Activated CD8-positive, alpha-beta T cell treated with anti-CD3 and anti-CD28 coated beads, Interleukin-2, amount 10 ng/mL, durations not matched to agents 7 days and 5 days (primary cell): ENCODE measurements at places on chromosomes 6 and 20. TPM values are rescaled to one million over a fixed set of nuclear protein-coding genes. Genes with fewer than 3 reads are reported as not detected.

Gene BMP5
- not detected for total RNA-seq

DNA sequence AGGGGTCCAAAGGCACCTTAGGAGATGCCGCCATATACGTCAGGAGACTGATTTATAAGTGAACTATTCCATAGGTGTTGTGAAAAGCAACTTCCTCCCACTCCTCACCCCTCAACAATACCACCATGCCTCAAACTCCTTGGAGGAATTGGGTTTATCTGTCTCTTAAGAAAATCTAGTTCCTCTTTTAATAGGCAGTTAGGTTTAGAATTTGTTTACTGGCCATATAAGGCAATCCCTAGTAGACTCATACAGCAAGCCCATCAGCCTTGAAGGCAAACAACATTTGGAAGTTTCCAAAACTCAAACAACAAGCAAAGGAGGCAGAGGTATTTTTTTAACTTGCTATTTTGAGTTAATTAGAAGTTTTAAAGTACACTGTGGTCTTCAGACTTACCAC, 66.1 kb downstream of the PRND start:
- no peak for DNase-seq

DNA sequence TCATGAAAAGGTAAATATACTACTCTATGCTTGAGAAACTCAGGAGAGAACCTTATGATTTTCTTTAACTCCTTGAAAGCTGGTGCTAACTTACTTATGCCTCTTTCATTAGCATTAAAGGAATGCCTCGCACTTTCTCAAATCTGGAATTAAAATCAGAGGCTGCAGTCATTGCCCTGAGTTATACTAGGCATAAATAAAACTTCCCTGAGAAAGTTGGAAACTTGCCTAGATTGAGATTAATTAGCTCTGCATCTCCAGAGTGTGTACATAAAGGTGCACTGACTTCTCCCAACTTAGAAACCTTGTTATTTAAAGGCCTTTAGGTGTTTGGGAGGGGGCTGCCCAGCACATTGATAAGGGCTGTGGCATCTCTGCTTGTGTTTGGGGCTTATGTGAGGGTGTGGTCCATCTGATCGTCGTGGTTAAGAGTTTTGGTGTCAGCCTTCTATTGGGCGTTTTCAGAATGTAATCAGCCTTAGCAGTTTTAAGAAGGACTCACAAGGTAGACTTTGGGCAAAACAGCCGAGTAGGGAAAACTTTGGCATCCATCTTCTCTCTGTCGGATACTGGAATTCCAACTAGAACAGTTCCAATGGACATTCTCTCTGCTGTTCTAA, 32.1 kb upstream of the CCN6 start:
- no peak for DNase-seq

DNA sequence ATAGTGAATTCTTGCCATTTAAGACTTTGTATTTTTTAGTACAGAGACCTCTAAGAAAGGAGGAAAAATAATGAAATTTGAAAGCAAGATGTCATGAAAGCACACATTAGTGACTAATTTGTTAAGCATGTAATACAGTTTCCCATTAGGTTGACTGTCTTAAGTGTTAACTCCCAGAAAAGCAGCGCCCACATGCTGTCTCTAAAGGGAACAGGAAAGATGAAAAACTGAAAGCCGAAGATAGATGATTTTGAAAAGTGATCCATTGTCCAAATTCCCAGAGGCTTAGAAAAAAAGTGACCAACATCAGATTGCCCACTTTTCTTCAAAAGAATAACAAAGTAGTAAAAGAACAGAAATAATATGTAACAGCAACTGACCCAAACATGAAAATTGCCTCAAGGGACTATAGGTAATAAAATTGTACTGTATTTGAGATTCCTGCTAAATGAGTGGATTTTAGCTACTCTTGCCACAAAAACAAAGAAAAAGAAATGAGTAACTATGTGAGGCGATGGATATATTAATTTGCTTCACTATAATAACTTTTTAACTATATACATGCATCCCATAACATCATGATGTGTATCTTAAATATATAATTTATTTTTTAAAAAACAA, 83.2 kb upstream of the OGFRL1 start:
- DNase-seq, result no peak

Gene LINC00237
- total RNA-seq, result not detected

- DNase-seq, result no peak
Observed at GRCh38 chr6:134521116-134521501, 203.2 kb upstream of the SGK1 start.

GRCh38 chr20:20327746-20328145, 40.2 kb upstream of the INSM1 start:
- no peak for DNase-seq

- no peak for DNase-seq
Observed at GRCh38 chr6:149319422-149319821, 1.9 kb downstream of the TAB2 start.

GRCh38 chr6:52392944-52393343, 27.2 kb upstream of the EFHC1 start:
- no peak for DNase-seq

Gene PXDC1
- total RNA-seq, result not detected

- no peak for DNase-seq
Observed at GRCh38 chr20:12591949-12592470, 416.8 kb upstream of the SPTLC3 start.

DNA sequence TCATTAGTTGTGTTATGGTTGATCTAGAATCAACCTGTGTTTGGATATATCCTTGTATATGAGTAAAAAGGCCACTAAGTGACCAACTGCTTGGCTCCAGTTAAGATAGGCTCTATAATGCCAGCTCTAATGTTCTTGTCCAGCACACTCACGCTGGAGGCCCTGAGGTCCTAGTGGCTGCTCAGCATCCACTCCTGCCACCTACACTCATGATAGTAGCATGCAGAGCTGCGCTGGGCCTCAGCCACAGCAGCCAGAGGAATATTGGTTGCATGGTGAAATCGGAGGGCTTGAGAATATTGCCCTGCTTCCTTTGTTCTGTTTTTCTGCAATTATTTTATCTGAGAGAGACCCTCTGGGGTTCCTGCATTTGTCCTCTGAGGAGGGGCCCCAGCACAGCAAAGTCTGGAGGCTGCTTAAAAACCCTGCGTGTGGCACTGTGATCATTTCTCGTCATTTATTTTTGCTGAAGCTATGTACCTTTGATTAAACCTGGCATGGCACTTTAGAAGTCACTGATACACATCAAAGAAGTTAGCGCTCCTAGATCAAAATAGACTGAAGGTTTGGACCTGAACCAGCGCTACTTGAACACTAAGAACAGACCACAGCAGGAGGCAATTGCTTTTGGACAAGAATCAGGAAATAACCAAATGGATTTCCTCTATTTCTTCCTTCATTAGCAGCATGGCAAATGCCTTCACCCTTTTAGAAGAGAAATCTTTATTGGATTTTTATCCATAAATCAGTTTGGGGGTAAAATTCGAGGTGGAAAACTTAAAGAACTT, 398.4 kb upstream of the ID4 start:
- DNase-seq, result no peak

Gene ULBP1
- total RNA-seq, result 0.71 TPM

DNA sequence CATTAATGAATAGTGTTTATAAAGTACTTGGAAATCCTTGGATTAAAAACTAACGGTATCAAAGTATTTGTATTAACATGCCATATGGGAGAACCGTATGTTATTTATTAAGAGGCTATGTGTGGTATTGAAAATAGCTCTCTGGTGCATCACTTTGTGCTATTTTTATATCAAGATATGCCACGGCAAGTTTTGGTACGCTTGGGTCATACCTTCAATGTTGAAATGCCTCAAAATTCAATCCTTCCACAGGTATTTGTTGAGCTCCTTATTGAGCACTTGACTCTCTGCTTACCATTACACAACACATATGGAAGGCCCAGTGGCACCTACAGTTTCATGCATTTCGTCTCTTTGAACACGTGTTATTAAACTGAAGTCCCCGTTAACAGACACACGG, 647.9 kb downstream of the KIF16B start:
- DNase-seq, result no peak

Gene CST2
- total RNA-seq, result not detected

Gene TP53TG5
- total RNA-seq, result 0.16 TPM

DNA sequence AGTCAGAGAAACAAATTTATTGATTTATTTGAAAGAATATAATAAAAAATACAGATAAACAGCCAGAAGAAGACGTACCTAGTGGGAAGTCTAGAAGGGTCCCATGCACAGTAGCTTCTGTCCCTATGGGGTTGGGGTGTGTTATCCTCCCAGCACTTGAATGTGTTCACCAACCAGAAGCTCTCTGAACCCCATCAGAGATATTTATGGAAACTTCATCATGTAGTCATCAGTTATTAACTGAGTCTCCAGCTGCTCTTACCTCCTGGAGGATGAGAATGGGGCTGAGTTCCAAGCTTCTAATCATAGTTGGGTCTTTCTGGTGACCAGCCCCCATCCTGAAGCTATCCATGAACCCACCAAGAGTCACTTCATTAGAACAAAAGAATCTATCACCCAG, 15.4 kb upstream of the USP45 start:
- no peak for DNase-seq

- peak; percentile 46 for DNase-seq
Observed at GRCh38 chr6:157272866-157273755, 50.2 kb downstream of the TMEM242 start.

- DNase-seq, result peak; percentile 77
Observed at GRCh38 chr20:63101781-63102720, 95.3 kb upstream of the BHLHE23 start.

Gene ABHD16B
- not detected for total RNA-seq

DNA sequence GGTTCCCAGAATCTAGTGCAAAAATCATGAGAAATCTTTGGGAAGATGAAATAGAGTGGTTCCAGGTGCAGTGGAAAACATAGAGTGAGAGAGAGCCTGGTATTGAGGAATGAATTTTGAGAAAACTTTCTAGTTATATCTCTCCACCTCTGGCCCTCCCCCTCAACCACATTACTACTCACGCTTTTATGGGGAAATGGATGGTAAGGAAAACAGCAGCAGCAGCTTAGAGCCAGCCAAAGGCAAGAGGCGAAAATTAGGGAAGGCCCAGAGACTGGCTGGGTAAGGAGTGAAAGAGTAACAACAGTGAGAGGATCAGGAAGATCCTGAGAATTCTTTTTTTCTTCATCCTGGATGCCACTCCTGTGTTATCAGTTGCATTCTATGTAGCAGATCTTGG, 187.9 kb upstream of the ECI2 start:
- no peak for DNase-seq

- DNase-seq, result no peak
Observed at GRCh38 chr20:44188752-44189151, 1.8 kb upstream of the JPH2 start.

GRCh38 chr20:34573541-34574300, 15.2 kb downstream of the MAP1LC3A start:
- no peak for DNase-seq

DNA sequence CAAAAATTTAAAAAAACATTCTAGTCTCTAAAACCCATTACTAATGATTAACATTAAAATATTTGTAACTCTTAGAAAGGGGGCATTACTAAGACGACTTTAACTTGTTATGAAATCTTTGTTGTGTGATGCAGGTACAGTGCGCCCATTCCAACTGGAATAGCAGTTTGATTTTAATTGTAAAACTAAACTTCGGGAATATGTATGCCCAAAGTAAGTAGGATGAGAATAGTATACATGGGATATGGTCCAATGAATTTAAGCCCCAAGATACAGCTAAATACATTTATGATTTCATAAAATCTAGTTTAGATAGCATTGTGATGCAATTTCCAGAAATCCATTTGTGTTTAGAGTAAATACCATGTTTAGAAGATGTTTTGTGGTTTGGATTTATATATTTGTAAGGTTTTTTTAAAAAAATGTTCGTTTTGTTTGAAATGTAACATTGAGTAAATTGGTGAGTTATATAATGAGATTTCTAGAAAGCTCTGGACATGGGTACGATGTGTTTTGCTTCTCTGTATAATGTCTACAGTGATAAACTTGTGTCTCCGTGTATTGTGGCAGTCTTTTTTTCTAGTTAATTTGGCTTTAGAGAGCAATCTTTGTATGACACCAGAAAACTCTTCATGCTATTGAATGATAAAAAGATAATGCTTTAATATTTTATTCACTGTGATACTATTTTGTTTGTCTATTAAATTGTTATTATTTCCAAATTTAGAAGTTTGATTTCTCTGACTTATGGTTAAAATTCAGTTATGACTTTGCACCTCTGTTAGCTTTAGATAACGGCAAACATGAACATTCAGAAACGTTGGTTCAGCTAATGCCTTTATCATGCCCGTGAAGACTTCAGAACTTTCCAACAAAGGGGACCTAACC, 54.8 kb downstream of the RNF182 start:
- DNase-seq, result no peak

DNA sequence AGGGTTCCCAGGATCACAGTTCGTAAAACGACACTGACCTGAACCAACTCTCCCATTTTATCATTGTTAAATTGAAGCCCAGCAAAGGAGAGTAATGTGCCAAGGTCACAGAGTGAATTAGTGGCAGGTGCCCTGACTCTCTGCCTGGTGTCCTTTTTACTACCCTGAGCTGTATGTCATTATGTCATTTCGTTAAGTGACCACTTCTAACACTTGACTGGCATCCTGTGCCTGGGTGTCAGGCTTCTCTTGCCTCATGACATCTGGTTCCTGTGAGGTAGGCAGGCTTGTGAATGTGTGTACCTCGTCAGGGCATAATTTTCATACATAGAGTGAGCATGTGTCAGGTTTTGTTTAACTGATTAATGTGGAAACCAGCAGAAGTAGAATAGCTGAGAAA, 48.6 kb downstream of the RALY start:
- DNase-seq, result no peak

GRCh38 chr20:57350081-57350710, 859 bp upstream of the RAE1 start:
- DNase-seq, result no peak

Gene WFDC5
- total RNA-seq, result not detected

DNA sequence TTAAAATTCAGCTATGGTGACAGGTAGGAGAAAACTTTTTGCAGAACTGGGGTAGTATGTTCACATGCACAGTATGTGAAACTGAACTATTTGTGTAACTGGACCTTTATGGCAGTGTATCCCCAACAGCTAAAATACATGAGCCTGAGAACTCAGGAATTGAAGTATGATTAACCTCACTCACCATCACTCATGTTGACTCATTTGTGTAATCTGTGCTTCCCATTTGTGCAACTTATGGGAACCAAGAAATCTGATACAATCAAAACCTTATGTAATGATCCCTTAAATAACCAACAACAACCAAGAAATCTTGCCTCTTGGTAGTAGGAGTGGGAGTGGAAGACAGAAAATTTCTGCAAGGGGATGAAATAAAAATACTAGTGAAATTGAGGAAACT, 674.9 kb downstream of the HDGFL1 start:
- no peak for DNase-seq

- no peak for DNase-seq
Observed at GRCh38 chr6:2575236-2575635, 175.5 kb downstream of the MYLK4 start.

DNA sequence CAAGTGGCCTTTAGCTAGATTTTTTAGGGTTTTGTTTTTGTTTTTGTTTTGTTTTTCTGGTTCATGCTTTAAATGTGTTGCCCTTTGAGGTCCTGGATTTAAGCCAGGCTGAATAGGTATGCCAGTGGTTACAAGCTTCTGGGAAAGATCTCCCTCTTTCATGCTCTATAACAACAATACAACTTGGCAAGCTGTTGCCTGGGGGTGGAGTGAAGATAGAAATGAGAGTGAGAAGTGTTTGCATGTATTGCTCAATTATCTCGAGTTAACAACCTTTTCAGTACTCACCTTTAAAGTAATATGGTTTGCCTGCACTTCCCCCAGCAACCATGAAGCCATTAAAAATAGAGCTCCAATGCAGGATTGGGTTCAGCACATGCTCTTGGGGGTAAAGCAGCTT, 19.2 kb upstream of the HAO1 start:
- DNase-seq, result no peak
